ENCODE measurements at places on chromosomes 16 and 17.

DNA sequence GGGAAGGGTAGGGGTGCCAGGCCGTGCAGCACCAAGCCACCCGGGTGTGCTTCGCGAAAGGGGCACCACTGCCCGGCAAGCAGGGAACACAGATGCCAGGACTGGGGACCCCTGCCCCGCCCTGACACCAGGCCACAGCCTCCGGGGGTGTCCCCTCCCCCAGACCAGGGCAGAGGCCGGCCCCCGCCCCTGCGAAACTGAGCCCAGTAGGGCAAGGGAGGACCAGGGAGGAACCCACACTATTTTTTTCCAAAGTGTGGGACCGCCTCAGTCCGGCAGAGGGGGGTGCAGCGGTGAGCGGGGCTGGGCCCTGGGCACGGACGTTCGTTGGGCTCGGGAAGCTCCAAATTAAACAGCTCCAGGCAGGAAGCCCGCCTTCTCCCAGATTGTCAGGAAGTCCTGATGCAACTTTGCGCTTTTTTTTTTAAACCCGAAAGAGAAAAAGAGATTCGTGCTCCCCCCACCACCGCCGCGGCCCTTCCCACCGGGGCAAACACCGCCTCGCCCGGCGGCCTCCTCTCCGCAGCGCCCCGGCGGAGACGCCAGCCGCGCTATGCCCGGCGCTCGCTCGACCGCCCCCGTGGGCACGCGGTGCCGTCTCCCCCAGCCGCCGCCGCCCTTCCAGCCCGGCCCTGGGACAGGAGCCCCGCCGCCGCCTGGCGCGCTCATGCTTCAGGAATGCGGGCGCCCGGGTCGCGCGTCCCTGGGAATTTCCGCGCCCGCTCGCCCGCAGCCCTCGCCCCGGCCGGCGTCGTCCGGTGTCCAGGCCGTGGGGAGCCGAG, 755 bp downstream of the PIEZO1 start:
- no peak for DNase-seq

- no peak for DNase-seq
Measured at GRCh38 chr17:33072421-33073161, 80.9 kb downstream of the SPACA3 start.

GRCh38 chr16:4244254-4245076, 2.6 kb upstream of the SRL start:
- no peak for DNase-seq

GRCh38 chr16:30837904-30838303, 50.9 kb upstream of the ZNF629 start:
- no peak for DNase-seq

Data from vagina (tissue), 2 donors.